GM18507 (cell line): ENCODE measurements at places on chromosomes 5 and 9.

DNA sequence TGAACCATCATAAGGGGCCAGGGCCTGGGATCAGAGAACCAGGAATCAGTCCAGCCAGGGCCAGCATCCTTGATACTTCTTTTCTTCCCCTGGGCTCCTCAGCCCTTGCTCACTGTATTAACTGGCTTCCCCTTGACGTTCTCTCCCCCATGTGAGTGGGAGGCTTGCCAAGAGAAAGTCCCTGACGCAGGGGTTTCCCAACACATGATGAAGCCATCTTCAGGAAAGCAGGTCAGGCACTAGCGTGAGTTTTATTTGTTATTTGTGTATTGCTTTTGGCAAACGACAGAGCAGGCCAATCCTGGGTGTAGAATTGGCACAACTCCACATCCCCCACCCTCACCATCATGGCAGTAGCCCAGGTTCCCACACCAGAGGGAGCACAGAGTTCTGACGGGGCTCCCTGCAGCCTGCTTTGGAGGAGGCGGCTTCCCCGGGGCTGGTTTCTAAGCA is 165.5 kb upstream of the NFIL3 start:
- DNase-seq: no peak

- DNase-seq: no peak
These were observed 331.0 kb upstream of the TLE4 start for GRCh38 chr9:79240774-79241173.

- no peak for DNase-seq
These were observed 77.5 kb upstream of the PANK3 start for GRCh38 chr5:168656633-168657032.

GRCh38 chr5:159943326-159943725 is 27.0 kb downstream of the ADRA1B start:
- DNase-seq: no peak

- no peak for DNase-seq
These were observed 148.5 kb downstream of the KIAA0825 start for GRCh38 chr5:94469894-94470329.

- DNase-seq: no peak
These were observed 2.4 kb upstream of the DOCK8 start for GRCh38 chr9:212297-212696.

- no peak for DNase-seq
These were observed 2.3 kb upstream of the TAS2R1 start for GRCh38 chr5:9632495-9632894.

GRCh38 chr5:134608555-134608954 is 24.1 kb downstream of the SAR1B start:
- DNase-seq: no peak

GRCh38 chr5:159333545-159333925 is 3.2 kb upstream of the IL12B start:
- DNase-seq: no peak

DNA sequence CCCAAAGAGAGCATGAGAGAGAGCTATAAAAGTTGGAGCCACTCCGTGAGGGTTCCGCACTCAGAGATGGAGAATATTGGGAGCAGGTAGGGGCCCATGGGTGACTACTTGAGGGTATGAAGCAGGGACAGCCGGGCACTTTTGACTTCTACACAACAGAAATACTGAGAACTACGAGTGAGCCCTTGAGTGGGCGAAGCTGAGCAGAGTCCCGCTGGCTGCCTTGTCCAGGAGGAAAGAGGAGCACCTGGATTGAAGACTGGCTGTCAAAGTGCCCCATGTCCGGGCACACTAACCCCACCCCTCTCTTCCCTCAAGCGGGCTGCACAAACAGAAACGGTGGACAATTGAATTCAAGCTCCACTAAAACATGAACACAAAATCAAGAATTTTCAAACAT is 33.6 kb downstream of the FYB1 start:
- no peak for DNase-seq

DNA sequence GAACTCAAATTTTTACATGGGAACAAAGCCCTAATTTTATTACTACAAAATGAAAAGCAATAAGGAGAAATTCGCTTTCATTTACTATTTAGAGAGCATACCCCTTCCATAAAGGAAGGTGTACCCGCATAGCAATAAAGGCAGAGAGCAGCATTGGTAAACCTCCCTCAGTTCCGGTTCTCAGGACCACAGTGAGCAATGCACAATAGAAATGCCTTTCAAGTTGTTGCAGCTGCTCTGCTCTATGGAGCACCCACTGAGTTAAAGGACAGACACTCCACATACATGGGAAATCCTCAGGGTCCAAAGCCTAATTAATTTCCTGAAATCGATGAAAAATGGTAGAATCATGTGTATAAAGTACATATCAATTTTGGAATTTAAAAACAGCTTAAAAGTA is 89.9 kb upstream of the MPDZ start:
- no peak for DNase-seq

DNA sequence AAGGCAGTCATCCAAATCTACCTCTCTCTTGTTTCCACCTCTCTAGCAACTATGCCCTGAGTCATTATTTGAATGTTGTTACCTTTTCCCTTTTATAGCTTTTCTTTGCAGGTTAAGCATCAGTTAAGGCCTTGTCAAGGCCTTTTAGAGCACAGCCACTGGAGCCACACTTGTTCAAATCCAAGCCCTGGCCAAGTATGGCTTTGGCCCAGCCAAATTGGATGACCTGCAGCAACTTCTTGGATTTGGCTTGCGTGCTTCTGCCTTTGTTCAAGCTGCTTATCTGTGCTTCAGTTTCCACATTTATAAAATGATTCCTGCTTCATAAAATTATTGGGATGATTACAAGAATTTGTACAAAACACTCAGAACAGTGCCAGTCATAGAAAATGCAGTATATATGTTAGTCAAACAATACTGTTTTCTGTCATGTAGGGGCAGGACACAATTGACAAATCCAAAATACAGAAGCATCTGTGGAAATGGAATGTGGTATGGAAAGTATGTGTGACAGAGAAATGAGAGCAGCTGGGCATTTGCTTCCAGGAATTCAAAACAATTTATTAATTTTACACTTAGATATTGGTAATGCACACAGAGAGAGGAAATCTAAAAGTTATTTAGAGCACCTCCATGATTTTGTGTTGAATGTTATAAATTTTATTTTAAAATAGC is 17.9 kb upstream of the RLN1 start:
- no peak for DNase-seq

DNA sequence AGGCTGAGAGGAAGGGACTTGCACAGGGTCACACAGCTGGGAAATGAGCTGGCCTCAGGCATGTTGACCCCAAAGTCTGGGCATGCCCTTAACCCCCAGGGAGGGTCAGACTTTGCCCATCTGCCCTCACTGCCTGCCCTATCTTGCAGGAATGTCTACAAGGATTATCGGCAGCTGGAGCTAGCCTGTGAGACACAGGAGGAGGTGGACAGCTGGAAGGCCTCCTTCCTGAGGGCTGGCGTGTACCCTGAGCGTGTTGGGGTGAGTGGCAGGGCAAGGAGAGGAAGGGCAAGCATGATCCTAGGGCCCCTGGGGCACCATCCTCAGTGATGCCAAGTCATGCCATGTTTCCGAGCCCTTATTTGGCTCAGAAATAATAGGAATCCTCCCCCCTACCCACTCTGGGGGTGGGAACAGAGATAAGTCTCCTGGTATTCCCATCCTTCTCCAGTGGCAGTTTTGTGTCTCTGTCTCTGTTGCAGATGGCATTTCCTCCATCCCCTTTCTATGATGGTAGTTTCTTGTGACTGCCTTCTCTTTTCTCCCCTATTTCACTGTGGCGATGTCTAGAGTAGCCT is 28.5 kb downstream of the GOLGA2 start:
- DNase-seq: no peak

DNA sequence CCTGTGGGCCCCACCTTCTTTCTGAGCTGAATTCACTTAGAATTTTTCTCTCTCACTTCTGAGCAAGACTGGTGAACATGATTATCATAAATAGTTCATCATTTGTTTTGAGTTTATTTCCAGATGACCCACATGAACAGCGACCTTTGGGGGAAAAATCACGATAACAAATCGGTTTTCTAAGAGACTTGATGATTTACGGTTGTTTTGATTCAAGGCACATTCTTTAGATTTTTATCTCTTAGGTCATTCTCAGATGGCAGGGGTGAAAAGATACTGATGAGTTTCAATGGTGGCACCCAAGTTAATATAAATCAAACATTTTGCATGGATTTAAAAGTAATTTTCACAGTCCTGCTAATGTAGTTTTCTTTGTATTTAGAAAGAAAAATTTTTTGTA is 95.1 kb downstream of the DMXL1 start:
- no peak for DNase-seq

GRCh38 chr5:35223787-35224395 is 6.4 kb downstream of the PRLR start:
- DNase-seq: no peak

- no peak for DNase-seq
These were observed 54.1 kb downstream of the MAN2A1 start for GRCh38 chr5:109743770-109744212.

GRCh38 chr5:16467363-16468219 is 2.0 kb upstream of the ZNF622 start:
- DNase-seq: no peak

- no peak for DNase-seq
These were observed 121.9 kb downstream of the INVS start for GRCh38 chr9:100220936-100221335.

DNA sequence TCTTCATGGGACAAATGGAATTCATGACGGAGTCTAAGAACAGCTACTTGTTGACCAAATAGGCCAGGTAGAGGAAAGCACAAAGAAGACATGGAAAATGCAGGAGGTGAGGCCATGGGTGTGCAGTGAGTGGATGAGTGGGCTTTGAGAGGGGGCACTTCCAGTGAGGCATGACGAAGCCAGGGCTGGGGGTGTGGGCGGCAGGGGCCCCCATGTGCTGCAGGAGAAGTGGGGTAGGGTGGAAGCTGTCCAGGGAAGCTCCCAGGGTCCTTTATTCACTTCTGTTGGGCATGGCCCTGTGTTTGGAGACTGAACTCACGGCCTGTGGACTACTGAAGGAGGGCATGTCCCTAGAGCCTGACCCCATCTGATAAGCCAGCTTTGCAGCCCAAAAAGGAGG is 127.6 kb upstream of the SLC25A48 start:
- no peak for DNase-seq

GRCh38 chr5:173855162-173855994 is 32.8 kb upstream of the CPEB4 start:
- DNase-seq: no peak

- DNase-seq: no peak
These were observed 113.8 kb upstream of the PUM3 start for GRCh38 chr9:2957656-2958200.

DNA sequence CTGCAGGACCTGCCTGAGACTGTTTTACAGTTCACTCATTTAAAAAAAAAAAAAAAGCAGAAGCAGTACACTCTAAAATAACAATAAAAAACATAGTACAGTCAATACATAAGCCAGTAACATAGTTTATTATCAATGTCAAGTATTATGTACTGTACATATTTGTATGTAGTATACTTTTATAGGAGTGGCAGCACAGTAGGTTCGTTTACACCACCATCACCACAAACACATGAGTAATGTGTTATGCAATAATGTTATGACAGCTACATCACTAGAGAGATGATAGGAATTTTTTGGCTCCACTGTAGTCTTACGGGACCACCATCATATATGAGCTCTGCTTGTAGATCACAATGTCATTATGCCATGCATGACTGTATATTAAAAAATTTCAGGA is 462.8 kb downstream of the ISL1 start:
- no peak for DNase-seq

DNA sequence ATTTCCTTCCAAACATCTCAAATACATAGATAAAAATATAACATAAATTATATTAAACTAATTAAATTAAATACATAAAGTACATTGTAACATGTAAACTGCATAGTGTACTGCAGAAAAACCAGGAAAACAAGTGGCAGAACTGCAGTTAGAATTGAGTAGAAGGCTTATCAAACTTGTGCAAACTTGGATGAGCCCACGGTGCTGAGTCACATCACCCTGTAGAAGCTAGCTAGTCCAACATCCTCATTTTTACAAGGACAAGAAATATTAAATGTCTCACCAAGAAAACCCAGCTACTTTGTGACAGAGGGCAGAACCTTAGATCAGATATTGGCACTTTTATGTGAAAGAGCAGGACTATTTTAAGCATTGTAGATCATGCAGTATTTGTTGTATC is 807.9 kb upstream of the NUDT12 start:
- DNase-seq: no peak

GRCh38 chr9:133032171-133032570 is 1.4 kb downstream of the GTF3C5 start:
- no peak for DNase-seq

GRCh38 chr5:33531824-33532223 is 91.1 kb downstream of the TARS1 start:
- DNase-seq: no peak

GRCh38 chr5:13278148-13278547 is 666.3 kb downstream of the DNAH5 start:
- DNase-seq: no peak

GRCh38 chr9:108800632-108801099 is 55.1 kb downstream of the ACTL7B start:
- DNase-seq: no peak

- DNase-seq: no peak
These were observed 13.6 kb upstream of the PHF19 start for GRCh38 chr9:120890320-120891244.

DNA sequence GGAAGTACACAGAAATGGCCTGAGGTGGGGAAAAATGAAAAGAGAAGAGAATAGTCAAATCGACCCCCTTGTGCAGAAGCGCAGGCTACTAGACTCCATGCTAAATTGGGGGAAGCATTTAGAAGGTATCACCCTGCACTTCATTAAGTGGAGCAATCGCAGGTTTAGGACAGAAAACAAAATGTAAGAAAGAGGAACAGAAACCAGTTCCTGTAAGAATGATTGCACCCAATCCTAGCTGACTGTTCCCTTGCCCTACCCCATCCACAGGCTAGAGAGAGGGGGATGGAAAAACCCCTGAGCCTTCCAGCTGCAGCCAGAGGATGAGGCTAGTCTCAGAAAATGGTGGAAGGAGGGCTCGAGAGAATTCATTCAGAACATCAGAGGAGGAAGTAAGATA is 23.9 kb upstream of the PPP1R2B start:
- no peak for DNase-seq

GRCh38 chr5:158162479-158163034 is 303.6 kb upstream of the CLINT1 start:
- DNase-seq: no peak

DNA sequence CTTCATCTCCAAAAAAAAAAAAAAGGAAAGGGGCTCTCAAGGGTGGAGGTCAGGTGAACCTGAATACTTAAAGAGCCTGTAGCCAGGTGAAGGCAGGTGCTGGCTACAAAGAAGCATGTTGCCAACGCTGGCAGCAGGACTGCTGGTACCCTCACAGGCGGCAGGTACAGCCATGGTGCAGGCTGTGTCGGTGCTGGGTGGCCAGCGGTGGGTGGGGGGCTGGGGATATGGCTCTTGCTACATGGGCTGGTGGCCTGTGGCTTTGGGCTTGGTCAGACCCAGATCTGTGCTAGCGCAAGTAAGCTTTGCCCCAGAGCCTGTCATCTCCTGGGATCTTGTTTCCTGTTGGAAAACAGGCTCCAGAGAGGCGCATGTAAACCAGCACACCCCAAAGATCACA is 86.3 kb upstream of the PHYKPL start:
- DNase-seq: no peak

DNA sequence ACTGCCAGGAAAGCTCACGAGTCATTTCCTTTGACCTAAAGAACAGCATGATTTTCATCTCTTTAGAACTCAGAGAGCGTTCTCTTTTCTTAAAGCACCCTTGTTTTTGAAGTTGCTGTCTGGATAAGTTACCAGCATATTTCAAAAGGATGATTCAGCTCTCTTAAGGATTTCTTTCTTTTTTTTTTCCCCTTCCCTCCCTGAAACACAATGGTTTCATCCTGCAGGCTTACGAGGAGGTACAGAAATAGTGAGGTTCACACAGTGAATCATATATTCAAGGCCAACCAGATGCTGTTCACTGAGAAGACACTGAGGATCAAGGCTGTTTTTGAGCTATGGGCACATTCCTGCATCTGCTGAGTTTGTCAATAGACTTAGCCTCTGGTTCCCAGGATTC is 257.2 kb downstream of the KIF4B start:
- no peak for DNase-seq
